Heart left ventricle (tissue), 16 donors: ENCODE measurements at places on chromosomes 11 and 22. TPM values are rescaled to one million over a fixed set of nuclear protein-coding genes. Genes with fewer than 3 reads are reported as not detected.
A peak's percentile ranks its signal among the peaks of the same experiment; 100 is the strongest.

The KRTAP5-10 gene
- not detected for total RNA-seq

DNA sequence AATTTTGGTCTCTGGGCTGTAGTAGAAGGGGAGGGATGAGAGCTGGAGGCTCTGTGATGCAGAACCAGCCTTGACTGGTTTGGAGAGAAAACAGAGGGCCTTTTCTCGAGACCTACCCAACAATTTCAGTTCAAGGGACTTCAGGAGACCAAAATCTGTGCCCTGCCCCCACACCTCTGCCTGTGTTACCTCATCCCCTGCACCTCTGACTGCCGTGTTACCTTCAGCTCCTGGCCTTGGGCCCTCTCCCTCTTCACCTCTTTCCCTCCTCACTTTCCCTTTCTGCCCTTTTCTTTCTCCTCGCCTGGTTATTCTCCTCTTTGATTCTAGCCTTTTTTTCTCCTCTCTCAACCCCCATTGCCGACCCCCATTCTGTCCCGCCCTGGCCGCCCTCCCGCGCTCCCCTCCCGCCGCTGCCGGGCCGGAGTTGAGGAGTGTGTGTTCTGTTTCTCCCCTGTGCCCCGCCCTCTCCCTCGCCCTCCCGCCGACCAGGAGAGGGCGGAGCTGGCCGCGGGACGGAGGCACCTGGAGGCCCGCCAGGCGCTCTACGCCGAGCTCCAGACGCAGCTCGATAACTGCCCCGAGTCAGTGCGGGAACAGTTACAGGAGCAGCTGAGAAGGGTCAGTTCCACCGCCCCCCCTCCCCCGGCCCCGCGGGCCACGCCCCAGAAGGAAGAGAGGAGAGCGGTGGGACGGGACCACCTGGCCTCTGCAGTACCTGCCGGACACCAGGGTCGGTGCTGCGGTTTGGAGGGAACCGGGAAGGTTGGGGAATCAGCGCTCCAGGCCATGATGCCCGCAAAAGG is 27.2 kb downstream of the PHLDB1 start:
- peak; percentile 81 for DNase-seq

The KLHDC7B gene
- total RNA-seq = 1.3 TPM

- no peak for DNase-seq
Measured at GRCh38 chr11:14700593-14700992, 57.0 kb downstream of the PDE3B start.

DNA sequence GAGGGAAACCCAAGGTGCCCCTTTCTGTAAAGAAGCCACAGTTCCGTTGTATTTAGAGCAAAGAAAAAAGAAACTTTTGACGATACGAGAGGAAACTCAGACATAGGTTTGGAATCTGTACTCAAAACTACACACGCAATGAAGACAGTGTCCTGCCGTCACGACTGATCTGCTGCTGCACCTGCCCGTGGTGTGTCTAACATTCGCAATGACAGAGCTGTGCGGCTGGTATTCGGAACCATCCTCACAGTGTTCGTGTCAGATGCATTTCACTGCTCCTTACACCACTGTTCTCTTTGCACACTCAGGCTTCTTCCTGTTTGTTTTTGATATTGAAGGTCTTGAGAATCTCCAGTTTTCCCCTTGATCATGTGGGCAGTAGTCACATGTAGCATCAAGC is 84.8 kb downstream of the RTL6 start:
- no peak for DNase-seq

GRCh38 chr11:131792243-131792642 is 421.8 kb downstream of the NTM start:
- DNase-seq = no peak

- no peak for DNase-seq
Measured at GRCh38 chr11:78131956-78132355, 7.5 kb downstream of the ALG8 start.

- DNase-seq = no peak
Measured at GRCh38 chr11:107591378-107592230, 657 bp downstream of the ELMOD1 start.
